ENCODE measurements at places on chromosomes 11 and 22.

- no peaks in the 10 kb centered on the region for H3K27me3 ChIP-seq
- no peak overlapping the region for H3K27ac ChIP-seq
- no peaks in the 10 kb centered on the region for H3K4me1 ChIP-seq
- no peaks in the 10 kb centered on the region for H3K36me3 ChIP-seq
- no peak overlapping the region for H3K4me3 ChIP-seq
- DNase-seq, result no peak
Observed at GRCh38 chr11:133173810-133174412, 358.4 kb downstream of the OPCML start.

GRCh38 chr22:45917146-45917545 is 59.8 kb downstream of the WNT7B start:
- no peak overlapping the region for H3K4me3 ChIP-seq
- no peaks in the 10 kb centered on the region for H3K36me3 ChIP-seq
- peaks cover 13% of the 10 kb centered on the region for H3K4me1 ChIP-seq
- no peaks in the 10 kb centered on the region for H3K27me3 ChIP-seq
- DNase-seq, result peak; percentile 24
- no peak overlapping the region for H3K27ac ChIP-seq

GRCh38 chr11:120057595-120058581 is 80.0 kb downstream of the TRIM29 start:
- H3K36me3 ChIP-seq, result no peaks in the 10 kb centered on the region
- no peak for DNase-seq
- H3K27ac ChIP-seq, result no peak overlapping the region
- no peaks in the 10 kb centered on the region for H3K4me1 ChIP-seq
- no peak overlapping the region for H3K4me3 ChIP-seq

- no peak overlapping the region for H3K27ac ChIP-seq
- no peak overlapping the region for H3K4me3 ChIP-seq
- DNase-seq, result no peak
- no peaks in the 10 kb centered on the region for H3K36me3 ChIP-seq
- H3K4me1 ChIP-seq, result no peaks in the 10 kb centered on the region
Observed at GRCh38 chr11:16759857-16760508, 21.5 kb downstream of the C11orf58 start.

GRCh38 chr11:59769111-59769510 is 13.9 kb downstream of the STX3 start:
- DNase-seq, result no peak
- no peaks in the 10 kb centered on the region for H3K27me3 ChIP-seq
- no peak overlapping the region for H3K27ac ChIP-seq
- no peak overlapping the region for H3K4me3 ChIP-seq

- peaks cover 7% of the 10 kb centered on the region for H3K27me3 ChIP-seq
- H3K4me1 ChIP-seq, result no peaks in the 10 kb centered on the region
- H3K4me3 ChIP-seq, result no peak overlapping the region
- DNase-seq, result no peak
- no peaks in the 10 kb centered on the region for H3K36me3 ChIP-seq
Observed at GRCh38 chr22:49640366-49641095, 187.1 kb downstream of the BRD1 start.

DNA sequence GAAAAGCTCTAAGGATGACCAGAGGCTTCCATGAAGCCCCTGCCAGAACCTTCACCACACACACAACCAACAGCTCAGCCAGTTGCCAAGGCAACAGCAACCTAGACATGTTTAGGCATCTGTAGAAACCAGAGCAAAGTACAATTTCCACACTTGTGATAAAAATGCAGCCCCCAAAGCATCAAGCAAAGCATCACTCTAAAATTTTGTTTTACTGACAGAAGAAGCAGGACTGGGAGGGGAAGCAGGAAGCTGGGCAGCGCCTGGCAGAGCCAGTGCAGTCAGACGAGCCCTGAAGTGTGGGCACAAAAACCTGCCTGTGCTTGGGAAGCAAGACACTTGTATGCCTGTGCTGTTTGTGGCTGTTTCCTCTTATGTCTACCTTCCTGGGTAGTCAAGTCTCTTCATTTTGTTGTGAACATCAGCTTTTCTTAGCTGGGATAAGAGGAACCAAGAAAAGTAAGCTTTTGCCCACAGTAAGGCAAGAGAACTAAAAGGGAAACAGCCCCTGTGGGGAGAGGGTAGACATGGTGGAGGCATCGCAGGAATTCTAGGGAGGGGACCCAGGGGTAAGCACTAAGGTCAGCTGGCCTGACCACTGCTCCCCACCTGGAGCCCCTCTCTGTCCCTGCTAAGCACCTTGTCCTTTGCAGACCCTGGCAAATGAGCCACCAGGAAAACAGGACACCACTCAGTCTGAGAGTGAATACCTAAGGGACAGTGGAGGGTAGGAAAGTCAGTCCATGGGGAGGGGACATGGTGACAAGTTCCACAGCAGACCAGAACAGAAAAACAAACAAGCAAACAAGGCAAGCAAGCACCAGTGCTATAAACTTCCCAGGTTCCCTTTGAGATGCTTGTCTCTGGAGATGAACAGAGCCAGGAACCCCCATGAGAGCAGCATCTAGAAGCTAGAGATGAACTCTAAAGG is 13.4 kb downstream of the PACSIN2 start:
- no peak overlapping the region for H3K4me3 ChIP-seq
- no peaks in the 10 kb centered on the region for H3K27me3 ChIP-seq
- H3K36me3 ChIP-seq, result no peaks in the 10 kb centered on the region
- H3K27ac ChIP-seq, result peak overlapping the region; percentile 78
- DNase-seq, result no peak

GRCh38 chr11:72789493-72790131 is 4.2 kb downstream of the STARD10 start:
- no peaks in the 10 kb centered on the region for H3K27me3 ChIP-seq
- peaks cover 7% of the 10 kb centered on the region for H3K4me1 ChIP-seq
- H3K36me3 ChIP-seq, result no peaks in the 10 kb centered on the region
- no peak for DNase-seq
- H3K27ac ChIP-seq, result no peak overlapping the region

DNA sequence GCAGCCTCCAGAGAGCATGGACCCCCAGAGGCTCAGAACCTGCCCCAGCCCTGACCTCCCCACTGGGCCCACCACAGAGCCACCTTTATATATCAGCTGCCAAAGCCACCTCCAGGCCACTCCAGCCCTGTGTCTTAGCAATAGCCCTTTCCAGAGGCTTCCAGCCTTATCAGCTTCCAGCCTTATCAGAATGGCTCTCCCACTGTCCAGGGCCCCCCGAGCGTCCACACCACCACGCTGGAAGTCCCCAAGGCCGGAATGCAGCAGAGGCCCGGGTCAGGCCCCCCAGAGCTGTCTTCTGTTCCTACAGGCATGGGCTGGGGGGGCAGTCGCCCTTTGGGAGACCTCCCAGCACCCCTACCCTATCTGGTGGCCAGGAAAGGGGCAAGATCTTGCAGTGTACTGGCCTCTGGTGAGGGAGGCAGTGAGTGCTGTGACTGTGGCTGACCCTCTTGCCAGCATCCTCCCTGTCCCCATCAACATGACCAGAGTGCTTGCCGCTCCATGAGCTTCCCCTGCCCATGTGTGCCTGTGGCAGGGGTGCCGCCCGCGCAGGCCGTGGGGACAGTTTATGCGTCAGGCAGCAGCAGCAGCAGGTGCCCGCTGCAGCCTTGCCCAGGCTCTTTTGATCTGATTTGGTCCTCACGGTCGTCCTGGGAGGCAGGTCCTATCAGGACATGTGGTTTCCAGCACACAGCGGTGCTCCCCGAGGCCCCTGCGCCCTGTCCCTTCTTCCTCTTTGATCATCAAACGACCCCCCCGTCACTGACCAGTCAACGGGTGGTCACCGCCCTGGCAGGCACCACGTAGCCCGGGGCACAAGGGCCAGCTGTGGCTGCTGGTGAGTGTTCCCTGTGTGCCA is 15.9 kb downstream of the OSBPL5 start:
- no peaks in the 10 kb centered on the region for H3K36me3 ChIP-seq
- no peak overlapping the region for H3K27ac ChIP-seq
- H3K4me3 ChIP-seq, result no peak overlapping the region
- no peaks in the 10 kb centered on the region for H3K4me1 ChIP-seq

GRCh38 chr22:30186041-30186440 is 60.5 kb downstream of the LIF start:
- H3K36me3 ChIP-seq, result no peaks in the 10 kb centered on the region
- H3K27me3 ChIP-seq, result no peaks in the 10 kb centered on the region
- H3K27ac ChIP-seq, result no peak overlapping the region
- H3K4me1 ChIP-seq, result no peaks in the 10 kb centered on the region

GRCh38 chr11:110061296-110061695 is 31.9 kb upstream of the ZC3H12C start:
- no peak for DNase-seq
- no peak overlapping the region for H3K4me3 ChIP-seq
- no peaks in the 10 kb centered on the region for H3K4me1 ChIP-seq
- no peak overlapping the region for H3K27ac ChIP-seq
- H3K36me3 ChIP-seq, result no peaks in the 10 kb centered on the region

DNA sequence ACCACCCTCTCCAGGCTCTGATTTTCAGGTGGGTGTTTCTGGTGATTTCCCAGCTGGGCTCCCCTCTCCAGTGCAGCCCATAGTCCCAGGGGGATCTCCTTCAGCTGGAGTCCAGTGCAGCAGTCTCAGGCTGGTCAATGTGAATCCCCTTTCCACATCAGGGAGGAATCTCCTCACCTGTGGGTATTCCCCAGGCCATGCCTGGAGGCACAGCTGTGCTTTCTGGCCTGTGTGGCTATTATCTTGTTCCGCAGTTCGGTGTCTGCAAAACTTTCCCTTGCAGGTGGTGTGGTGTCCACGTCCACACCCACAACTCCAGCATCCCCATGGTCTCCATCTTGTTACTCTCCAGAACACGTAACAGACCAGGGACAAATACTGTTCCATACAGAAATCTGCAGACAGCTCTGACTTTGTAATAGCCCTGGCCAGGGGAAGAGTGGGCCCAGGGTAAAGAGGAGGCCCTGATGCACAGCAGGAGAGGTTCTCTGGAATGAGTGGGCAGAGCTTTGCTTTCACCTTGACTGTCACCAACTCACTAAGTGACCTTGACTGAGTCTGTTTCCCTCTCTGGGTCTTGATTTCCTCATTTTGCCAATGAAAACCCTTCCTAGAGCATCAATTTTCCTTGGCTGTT is 183.2 kb downstream of the CSNK2A3 start:
- no peaks in the 10 kb centered on the region for H3K27me3 ChIP-seq
- no peak overlapping the region for H3K27ac ChIP-seq
- no peak for DNase-seq
- no peaks in the 10 kb centered on the region for H3K36me3 ChIP-seq
- H3K4me1 ChIP-seq, result no peaks in the 10 kb centered on the region

DNA sequence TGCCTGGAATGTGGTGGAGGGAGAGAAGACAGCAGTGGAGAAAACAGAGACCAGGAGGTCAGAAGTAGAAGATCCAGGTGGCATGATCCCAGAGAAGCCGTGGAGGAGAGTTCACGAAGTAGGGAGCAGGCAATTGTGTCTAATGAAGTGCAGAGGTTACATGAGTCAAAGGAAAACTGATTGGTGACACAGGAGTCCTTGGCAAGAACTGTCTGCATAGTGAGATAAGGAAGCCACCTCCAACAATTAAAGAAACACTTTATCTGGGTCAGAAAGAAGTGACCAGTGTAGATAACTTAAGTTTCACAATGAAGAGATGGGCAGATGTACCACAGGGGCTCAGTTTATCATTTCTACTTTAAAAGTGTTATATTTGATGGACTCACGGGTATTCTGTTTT is 57.0 kb upstream of the PTH start:
- no peaks in the 10 kb centered on the region for H3K4me1 ChIP-seq
- no peaks in the 10 kb centered on the region for H3K36me3 ChIP-seq
- DNase-seq, result no peak
- H3K27ac ChIP-seq, result no peak overlapping the region
- H3K4me3 ChIP-seq, result no peak overlapping the region

GRCh38 chr11:47606731-47607130 is 12.5 kb upstream of the C1QTNF4 start:
- no peak overlapping the region for H3K27ac ChIP-seq
- no peaks in the 10 kb centered on the region for H3K4me1 ChIP-seq
- DNase-seq, result no peak
- H3K36me3 ChIP-seq, result no peaks in the 10 kb centered on the region
- no peak overlapping the region for H3K4me3 ChIP-seq

DNA sequence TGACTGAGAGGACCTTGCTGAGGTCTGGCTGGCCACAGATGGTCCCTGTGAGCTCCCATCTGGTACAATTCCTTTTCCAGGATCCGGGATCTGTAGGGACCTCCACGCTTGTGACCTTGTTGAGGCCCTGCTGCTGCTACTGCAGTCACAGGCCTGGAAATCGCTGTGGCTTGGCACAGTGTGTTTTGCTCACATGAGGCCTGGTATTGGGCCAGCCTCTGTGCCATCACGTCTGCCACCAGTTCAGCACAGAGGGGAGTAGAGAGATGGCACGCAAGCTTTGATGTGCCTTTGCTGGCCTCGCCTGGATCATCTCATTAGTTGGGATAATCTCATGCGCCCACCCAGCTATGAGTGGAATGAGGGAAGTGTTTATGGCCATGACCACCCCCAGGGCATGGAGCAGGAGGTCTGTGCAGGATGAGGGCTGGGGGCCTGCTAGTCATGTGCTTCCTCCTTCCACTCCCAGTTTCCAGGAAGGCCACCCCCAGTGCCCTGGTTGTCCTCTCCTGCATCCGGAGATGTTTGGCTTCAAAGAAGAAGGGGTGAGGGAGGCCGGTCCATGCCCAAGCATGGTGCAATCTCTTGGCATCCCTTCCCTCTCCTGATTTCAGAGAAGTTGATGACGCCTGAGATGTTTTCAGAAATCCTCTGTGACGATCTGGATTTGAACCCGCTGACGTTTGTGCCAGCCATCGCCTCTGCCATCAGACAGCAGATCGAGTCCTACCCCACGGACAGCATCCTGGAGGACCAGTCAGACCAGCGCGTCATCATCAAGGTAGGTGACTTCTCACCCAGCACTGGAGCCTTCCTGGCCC is 22.4 kb downstream of the DERL3 start:
- no peak overlapping the region for H3K4me3 ChIP-seq
- DNase-seq, result no peak
- no peak overlapping the region for H3K27ac ChIP-seq
- peaks cover 3% of the 10 kb centered on the region for H3K36me3 ChIP-seq
- H3K4me1 ChIP-seq, result no peaks in the 10 kb centered on the region
- H3K27me3 ChIP-seq, result no peaks in the 10 kb centered on the region

- H3K4me1 ChIP-seq, result peaks cover 7% of the 10 kb centered on the region
- H3K27ac ChIP-seq, result no peak overlapping the region
- H3K36me3 ChIP-seq, result no peaks in the 10 kb centered on the region
- no peak overlapping the region for H3K4me3 ChIP-seq
- no peak for DNase-seq
- peaks cover 2% of the 10 kb centered on the region for H3K27me3 ChIP-seq
Observed at GRCh38 chr22:19168088-19168890, 10.2 kb downstream of the SLC25A1 start.

DNA sequence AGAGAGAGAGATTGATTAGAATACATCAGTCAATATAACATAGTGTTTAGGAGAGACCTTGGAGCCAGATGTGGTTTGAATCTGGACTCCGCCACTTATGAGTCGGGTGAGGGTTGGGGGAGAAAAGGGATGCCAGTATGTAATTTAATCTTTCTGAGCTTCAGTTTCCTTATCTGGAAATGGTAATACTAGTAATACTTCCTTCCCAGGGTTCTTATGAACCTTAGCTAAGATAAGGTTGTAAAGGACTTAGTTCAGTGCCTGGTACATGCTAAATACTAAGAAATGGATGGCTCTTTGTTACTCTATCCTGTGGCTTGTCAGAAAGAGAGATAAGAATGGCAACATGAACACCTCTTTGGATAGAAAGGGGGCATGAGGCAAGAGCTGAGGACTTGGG is 226.1 kb upstream of the NARS2 start:
- no peaks in the 10 kb centered on the region for H3K36me3 ChIP-seq
- DNase-seq, result no peak
- no peak overlapping the region for H3K4me3 ChIP-seq
- H3K27me3 ChIP-seq, result no peaks in the 10 kb centered on the region

GRCh38 chr11:6941970-6942369 is 15.7 kb downstream of the ZNF215 start:
- no peak overlapping the region for H3K27ac ChIP-seq
- H3K27me3 ChIP-seq, result no peaks in the 10 kb centered on the region
- H3K36me3 ChIP-seq, result no peaks in the 10 kb centered on the region
- H3K4me1 ChIP-seq, result no peaks in the 10 kb centered on the region
- H3K4me3 ChIP-seq, result no peak overlapping the region
- no peak for DNase-seq
